C1 segment of cervical spinal cord (tissue), 14 donors: ENCODE measurements at places on chromosomes 11 and 22.
A peak's percentile ranks its signal among the peaks of the same experiment; 100 is the strongest.

GRCh38 chr11:23687991-23688390, 808.9 kb upstream of the LUZP2 start:
- DNase-seq: no peak

DNA sequence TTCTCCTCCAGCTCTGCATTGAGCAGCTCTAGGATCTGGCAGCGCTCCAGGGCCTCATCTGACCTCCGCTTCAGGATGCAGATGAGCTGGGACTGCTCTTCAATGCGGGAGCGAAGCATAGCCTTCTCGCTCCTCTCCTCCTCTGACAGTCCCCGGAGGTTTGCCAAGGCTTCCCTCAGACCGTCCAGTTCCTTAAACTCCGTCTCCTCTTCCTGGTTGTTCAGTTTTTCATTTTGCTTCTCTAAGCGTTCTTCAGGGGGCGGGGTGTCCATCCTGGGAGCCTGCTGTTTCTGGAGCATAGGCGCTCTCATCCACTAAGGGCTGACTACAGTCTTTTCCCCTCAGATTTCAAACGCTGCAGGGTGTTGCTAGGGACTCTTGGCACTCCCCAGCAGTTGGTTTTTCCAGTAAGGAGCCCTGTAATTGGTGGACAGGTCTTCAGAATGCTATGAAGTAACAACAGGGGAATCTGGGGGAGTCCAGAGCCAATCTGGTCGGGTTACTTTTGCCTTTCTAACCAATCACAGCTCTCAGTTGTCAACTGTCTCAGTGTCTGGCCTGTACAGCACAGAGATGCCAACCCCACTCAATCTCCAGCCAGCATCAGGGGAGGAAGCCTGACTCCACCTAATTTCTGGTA, at the start of gene CCDC89:
Gene CCDC89, minus strand, starts transcription at position 376 of the 640 bp plus-strand sequence. Its CDS starts 65 bp downstream, at position 311.
- peak; percentile 72 for DNase-seq

- DNase-seq: no peak
Measured at GRCh38 chr11:87849216-87849615, 326.0 kb downstream of the RAB38 start.

- DNase-seq: no peak
Measured at GRCh38 chr22:33580310-33580709, 340.0 kb downstream of the LARGE1 start.

DNA sequence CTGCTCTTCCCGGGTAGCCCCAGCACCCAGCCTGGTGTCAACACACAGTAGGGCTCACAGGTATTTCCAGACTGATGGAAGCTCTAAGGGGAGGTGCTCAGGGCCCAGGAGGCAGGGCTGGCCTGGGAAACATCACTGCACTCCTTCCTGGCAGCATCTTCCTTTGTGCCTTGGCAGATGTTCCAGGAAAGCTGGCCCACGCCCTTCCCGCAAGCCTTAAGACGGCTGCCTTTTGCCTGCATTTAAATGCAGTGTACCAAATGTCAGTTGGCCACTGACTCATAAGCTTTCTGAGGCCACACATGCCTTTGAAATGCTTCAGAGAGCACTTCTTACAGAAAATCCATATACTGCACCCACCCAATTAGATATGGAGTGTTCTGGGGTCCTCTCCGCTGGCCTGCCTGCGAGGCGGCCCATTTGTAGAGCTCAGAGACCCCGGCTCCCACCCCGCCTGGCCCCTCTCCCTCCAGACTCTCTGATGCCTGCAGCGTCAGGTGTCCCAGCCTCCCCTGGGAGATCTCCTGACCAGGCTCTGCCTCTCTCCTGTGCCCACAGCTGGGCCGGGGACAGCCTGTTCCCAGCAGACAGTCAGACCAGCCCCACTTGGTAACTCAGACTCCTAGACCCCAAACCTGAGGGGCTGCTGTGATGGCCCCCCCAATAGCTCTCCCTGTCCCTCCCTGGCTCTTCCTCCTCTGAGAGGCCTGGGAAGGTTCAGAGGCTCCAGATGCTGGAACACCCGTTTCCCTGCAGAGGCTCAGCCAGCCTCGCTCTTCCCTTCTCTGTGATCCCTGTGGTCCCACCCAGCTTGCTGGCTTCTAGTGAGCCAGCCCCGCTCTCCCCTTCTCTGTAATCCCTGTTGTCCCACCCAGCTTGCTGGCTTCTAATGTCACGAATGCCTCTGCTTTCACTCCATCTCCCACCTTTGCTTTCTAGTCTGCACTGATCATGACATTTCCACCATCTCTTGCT, 47.6 kb upstream of the THY1 start:
- no peak for DNase-seq

DNA sequence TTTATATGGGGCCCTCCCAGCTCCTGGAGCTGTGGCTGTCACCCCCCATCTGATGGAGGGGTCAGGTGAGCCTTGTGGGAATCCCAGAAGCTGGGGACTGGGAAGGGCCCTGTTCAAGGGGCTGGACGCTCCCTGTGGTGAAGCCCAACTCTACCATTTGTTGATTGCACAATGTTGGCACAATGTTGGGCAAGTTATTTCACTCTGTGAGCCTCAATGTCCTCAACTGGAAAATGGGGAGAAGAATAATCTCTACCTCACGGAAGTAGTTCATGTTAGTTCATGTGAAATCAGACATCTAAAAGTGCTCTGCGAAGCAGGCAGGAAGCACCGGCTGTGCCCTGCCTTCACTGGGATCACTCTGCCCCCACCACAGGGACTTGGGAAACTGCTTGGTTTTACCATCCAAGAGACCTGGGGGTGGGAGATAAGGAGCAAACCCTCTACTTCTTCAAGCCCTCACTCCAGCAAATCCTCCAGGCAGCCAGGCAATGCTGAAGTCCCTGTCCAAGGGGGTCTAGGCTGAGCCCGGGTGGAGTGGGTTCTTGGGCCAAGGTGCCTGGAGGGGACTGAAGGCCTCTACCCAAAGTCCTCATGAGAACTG, 715 bp upstream of the PRR5 start:
- no peak for DNase-seq
